CD4-positive, alpha-beta T cell treated with Interleukin-15 for 1 hour (primary cell): ENCODE measurements at places on chromosomes 11 and 22.

- DNase-seq: peak; percentile 53
Measured at GRCh38 chr11:64316672-64317324, 561 bp downstream of the TRMT112 start.

- DNase-seq: peak; percentile 96
Measured at GRCh38 chr11:17077520-17078401, at the start of gene RPS13. Gene RPS13, minus strand, starts transcription at chr11:17077667. Its CDS starts 26 bp downstream, at chr11:17077641.

GRCh38 chr22:49963647-49964026 lies 3.1 kb downstream of the PIM3 start:
- DNase-seq: peak; percentile 16

DNA sequence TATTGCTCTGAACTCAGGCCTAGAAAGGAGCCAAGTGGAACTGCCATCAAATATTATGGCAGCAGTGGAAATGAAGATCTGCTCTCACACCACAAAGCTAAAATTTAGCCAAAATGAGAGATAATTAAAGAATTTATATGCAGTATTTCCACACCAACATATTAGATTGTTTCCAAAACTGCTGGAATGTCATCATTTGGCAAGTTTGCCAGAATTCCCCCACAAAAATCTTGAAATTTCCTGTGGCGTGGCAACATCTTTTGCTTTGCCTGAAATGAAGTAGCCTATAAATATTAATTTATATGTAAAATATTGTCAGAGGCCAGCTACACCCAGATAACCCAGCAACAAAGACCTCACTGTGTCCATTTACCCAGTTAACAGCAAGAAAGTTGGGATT lies 13.8 kb downstream of the C11orf71 start:
- no peak for DNase-seq

- no peak for DNase-seq
Measured at GRCh38 chr11:72480347-72480746, 46.0 kb upstream of the CLPB start.

GRCh38 chr11:43955381-43956118 lies 13.1 kb downstream of the C11orf96 start:
- DNase-seq: no peak

- peak; percentile 27 for DNase-seq
Measured at GRCh38 chr11:61417670-61418069, 12.1 kb downstream of the CPSF7 start.

GRCh38 chr22:19130959-19131684 lies at the start of gene TSSK2:
Gene TSSK2, plus strand, starts transcription at chr22:19131308. Its CDS starts 92 bp downstream, at chr22:19131400.
- no peak for DNase-seq

GRCh38 chr11:90646706-90647105 lies 423.9 kb upstream of the CHORDC1 start:
- DNase-seq: no peak

- DNase-seq: no peak
Measured at GRCh38 chr11:132035766-132036165, 665.4 kb downstream of the NTM start.

DNA sequence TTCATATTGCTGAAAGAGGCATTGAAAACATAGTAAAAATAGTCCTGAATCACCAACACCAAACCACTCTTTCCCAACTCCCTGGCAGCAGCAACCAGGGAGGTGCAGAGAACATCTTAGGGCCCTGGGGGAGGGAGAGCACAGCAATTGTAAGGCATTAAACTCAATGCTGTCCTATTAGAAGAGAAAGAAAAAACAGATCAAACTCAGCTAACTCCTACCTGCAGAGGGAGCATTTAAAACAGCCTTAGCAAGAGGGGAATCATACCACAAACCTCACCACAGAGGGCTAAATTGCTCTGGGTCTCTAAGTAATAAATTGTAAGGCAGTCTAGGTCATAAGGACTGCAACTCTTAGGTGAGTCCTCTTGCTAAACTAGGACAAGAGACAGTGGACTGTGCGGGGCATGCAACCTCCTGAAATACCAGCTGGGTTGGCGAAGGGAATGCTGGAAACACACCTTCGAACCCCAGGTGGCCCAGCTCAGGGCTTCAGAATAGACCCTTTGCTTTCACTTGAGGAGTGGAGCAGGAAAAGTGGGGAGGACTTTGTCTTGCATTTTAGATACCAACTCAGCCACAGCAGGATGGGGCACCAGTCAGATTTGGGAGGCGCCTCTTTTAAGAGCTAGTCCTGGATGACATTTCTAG lies 697.1 kb upstream of the FAT3 start:
- no peak for DNase-seq

GRCh38 chr22:28247667-28248363 lies 328.8 kb upstream of the PITPNB start:
- DNase-seq: no peak

DNA sequence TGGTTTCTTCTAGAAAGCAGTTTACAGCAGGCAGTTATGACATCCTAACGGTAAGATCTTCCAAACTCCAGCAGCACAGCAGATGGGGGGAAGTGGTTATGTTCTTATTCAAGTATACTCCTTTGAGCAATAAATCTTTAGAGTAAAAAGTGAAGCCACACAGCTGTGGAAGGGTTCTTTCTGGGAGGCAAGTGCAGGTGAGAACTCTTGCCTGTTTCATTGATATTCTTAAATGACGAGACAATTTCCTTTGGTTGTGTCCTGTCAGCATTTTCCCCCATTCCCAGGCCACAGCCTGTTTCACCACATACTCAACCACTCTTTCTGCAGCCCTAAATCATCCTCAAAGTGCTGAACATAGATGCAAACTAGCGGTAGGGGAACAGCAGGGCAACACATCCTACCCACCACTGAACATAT lies 207.3 kb upstream of the MTNR1B start:
- no peak for DNase-seq

DNA sequence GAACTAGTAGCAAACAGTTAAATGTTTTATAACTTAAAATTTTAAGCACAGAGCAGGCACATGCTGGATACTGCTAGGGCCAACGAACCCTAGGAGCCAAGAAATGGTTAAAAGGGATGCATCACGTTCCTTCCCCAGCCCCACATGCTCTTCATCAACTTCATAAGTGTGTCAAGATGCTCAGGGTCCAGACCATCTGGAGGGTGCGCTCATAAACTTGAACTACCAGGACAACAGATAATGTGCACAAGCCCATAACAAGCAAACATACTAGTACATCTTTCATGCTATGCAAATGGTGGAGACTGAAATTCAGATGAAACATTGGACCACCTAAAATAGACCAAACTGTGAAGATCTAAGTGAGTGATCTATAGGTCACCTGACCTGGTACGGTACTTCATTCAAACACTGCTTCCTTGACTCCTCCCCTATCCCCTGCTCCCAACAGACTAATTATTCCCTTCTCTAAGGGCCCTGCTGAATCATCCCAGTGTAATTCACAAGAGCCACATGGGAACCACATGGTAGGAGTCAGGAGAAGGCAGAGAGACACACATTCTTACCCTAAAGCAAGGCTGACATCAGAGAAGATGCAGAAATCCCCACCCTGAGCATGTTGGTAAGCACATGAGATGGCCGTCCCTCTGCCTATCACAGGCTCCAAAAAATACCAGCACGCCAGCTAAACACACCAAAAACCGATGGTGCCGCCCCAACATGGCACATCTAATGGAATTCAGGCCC lies 83.9 kb downstream of the ETS1 start:
- DNase-seq: peak; percentile 45

DNA sequence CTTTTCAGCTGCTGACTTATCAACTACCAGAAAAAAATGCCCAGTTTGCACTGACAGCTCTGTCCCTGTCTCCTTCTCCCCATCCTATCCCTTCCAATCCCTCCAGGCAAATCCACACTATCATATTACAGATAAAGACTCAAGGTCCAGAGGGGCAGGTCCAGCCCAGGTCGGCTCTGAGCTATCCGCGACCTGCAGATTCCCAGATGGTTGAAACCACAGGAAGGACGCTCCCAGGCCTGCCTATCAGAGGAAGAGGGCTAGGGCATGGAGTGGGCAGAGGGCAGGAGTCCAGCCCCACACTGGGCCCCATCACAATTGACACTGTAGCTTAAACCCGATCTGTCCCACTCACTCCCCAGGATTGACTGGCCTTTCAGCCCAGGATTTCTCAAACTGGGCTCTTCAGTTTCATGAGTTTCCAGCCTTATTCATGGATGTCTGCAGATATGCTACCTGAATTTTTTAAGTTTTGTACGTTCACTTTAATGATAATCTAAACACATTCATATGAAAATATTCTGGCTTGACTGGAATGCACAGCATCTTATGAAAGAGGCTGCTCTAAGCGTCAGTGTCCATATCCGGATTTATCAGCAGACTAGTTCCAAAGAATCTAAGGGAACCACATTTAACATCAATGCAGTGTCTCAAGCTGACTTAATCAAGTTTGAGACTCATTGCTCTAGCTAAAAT lies 16.4 kb upstream of the FCHSD2 start:
- DNase-seq: peak; percentile 8

- no peak for DNase-seq
Measured at GRCh38 chr11:2180789-2181370, 9.3 kb upstream of the TH start.

DNA sequence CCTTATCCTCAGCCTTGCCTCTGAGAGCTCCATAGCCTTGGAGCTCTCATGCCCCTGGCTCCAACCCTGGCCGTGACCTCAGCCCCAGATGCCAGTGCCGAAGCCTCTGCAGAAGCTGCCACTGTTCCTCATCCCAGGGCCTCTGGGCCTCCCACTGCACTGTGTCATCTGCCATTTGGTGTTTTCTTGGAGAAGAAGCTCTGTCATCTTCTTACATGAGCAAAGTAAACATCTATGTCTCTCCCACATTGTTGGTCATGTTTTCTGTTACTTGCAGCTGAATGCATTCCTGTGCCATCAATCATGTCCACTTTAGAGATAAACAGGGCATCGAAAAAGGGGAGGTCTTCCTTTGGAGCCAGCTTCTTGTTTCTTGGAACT lies 45.0 kb upstream of the FTH1 start:
- DNase-seq: no peak

DNA sequence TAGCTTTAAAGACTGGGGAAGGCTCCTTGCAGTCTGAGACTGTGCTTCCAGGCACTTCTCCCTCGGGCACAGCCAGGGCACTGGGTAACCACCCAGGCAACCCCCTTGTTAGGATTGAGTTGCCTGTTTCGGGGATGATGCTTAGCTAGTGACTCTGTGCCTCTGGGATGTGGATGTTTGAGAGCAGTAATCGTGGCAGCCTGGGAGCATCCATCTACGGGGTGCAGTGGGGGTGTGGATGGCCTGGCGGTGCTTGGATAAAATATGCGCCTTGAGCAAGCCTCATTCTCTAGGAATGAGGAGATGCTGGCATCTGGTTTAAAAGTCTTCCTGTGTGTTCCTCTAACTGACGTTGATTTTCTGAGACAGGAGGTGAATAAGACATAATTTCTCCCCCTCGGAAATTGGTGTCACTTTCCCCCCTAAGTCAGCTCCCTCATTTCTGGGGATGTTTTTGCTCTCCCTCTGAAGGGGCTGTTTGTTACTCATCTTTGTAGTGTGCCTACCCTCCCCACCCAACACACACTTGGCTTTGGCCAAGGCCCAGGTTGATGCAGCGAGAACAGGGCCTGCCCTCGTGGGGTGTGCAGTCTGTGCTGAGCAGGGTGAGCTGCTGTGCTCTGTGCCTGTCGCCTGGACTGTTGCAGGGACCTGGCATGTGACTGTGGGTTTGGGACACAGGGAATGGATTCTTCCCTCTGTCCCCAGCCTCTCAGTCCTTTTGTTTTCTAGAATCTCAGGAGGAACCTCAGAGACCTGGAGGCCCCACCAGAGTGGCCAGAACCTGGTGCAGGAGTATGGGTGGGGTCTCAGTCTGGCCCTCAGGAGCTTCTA lies 2.0 kb downstream of the GNAZ start:
- no peak for DNase-seq

- DNase-seq: no peak
Measured at GRCh38 chr11:75490221-75491181, 35.2 kb downstream of the GDPD5 start.

- DNase-seq: no peak
Measured at GRCh38 chr11:86181379-86181778, 63.2 kb upstream of the EED start.

DNA sequence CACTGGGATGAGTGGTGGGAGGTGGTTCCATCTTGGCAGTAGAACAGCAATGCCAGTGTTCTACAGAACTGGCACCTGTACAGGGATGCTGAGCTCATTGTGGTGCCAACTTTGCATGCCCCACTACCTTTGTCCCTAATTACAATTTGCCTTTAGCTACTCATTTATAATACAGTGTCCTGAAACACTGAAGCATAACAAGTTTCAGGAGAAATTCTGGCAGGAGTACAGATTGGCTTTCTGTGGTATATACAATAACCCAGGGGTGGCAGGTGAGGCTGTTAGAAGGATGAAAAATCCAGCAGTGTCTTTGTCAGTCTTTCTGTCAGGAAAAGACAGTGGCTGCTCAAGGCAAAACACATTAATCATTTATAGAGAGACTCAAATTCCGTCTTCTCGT lies 240.3 kb downstream of the FAM76B start:
- no peak for DNase-seq

DNA sequence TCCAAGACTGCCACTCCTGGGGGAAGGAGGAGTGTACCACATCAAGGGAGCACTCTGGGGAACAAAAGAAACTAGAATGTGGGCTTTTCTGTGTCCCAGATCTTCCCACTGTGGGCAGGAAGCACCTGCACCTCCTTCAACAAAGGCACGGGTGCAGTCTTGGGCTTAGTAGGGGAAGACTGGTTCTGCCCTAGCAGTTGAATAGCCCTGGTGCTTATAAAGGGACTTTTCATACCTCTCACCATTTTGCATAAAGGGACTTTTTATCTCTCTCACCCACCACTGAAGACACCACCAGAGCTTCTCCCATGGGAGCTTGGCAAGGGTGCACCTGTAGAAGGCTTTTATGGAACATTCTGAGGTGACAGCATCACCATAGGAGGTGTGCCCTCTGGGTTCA lies 65.8 kb upstream of the MS4A8 start:
- DNase-seq: peak; percentile 19

- DNase-seq: no peak
Measured at GRCh38 chr11:23789200-23789853, 707.5 kb upstream of the LUZP2 start.

DNA sequence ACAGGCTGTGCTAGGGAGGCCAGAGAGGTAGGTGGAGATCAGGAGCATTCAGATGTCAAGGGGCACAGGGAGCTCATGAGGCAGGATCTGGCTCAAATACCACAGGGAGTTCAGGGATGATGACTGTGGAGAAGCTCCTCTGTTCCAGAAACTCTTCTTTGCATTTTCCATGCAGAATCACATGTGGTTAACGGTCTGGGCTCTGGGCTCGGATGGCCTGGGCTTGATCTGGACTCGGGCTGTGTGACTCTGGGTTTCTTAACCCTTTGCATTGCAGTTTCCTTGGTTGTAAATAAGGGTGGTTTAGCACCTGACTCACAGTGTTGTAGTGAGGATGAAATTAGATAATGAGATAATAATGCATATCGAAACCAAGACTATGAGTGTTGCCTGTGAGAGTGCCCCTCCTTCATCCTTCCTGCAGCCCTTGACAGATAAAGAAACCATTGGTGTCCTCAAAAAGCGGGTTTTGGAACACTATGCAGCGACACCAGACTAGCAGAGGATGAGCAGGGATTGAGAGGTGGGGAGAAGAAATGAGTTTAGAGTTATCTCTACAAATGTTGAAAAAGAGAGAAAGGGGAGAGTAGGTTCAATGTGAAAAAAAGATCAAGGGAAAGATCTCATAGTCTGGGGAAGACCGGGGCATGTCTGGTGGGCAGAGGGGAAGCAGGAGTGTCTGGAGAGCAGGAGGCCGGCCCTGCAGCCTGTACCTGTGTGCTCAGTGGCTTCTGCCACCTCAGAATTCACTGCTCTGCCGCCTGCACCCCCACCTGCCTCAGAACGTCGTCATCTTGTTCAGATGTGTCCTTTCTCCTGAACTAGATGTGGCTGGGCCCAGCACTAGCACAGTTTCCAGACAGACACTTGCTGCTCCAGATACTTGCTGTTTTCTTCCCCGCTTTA lies 197.8 kb upstream of the SORL1-AS1 start:
- DNase-seq: no peak
